ENCODE measurements at places on chromosomes 2 and 18. TPM values are rescaled to one million over a fixed set of nuclear protein-coding genes. Genes with fewer than 3 reads are reported as not detected.

DNA sequence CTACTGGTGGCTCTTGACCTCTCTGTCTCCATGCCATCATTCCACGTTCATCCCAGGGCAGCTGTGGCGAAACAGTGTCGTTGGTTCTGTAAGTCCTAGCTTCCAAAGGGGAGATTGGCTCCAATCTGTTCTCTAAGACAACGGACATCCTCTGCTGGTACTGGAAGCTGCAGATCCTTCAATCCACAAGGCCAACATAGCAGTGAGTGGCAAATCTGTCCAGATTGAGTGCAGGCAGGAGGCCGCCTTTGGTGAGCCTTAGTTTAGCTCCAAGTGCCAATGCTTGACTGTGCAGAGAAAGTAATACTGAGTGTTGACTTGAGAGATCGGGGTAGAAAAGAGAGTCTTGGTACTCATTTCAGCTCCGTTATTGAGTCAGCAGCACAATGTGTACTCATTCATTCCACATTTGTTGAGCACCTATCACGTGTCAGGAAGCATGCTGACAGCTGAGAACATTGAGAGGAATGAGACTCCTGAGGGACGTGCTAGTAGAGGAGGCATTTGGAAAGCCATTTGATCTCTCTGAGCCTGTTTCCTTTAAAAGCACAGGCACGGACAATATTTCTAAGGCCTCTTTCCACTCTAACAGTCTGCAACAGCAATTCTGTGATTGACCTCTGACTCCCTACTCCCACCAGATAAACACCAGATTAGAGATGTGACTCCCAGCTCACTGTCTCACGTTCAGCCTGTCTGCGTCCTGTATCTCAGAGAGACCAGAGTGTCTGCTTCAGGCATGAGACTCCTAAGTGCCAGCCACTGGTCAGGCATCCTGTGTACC is 306.0 kb downstream of the CLIP4 start:
- DNase-seq = no peak

DNPEP gene
- 67.7 TPM for total RNA-seq

GRCh38 chr18:79544386-79544963 is 135.1 kb upstream of the CTDP1 start:
- no peak for DNase-seq

DNA sequence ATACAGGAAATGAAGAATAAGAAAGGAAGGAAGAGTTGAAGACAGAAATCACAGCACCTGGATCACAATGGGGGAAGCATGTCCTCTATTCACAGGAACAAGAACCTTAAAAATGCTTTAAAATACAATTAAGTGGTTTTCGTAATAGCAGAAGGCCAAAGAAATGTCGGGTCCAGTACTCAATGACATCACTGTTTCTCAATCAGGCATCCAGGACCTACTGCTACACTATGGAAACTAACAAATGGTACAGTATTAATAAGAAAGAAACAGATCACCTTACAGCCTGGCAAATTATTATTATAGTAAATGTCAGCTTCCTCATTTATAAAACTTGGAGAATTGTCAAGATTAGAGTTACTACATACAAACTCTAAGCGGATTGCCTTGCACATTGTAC is 15.8 kb downstream of the HNRNPLL start:
- no peak for DNase-seq

THSD7B gene
- under 0.01 TPM for total RNA-seq

- DNase-seq = no peak
These were observed 388 bp downstream of the DTNA start for GRCh38 chr18:34710458-34710914.

DNA sequence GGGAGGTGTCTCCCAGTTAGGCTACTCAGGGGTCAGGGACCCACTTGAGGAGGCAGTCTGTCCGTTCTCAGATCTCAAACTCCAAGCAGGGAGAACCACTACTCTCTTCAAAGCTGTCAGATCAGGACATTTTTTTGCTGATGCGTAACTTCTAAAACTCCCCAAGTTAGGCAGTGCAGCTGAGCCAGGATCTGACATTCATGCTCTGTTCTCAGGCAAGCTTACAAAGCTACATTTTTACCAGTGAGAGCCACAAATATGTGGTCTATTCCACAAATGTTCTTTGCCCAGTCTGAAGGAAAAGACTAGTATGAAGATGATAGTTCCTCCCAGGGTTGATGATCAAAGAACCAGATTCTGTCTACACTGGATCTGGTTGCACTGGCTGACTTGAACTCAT is 184.1 kb downstream of the MTCL1 start:
- DNase-seq = no peak

- no peak for DNase-seq
These were observed 139.6 kb downstream of the CABLES1 start for GRCh38 chr18:23274638-23275482.

SIX2 gene
- total RNA-seq = 0.09 TPM

GRCh38 chr2:39128919-39129391 is 8.1 kb upstream of the SOS1 start:
- DNase-seq = no peak

FBXO48 gene
- total RNA-seq = 0.42 TPM

PREB gene
- total RNA-seq = 46.8 TPM

Measured in dermis blood vessel endothelial cell (primary cell).